Retina (tissue), 1 donor: ENCODE measurements at places on chromosomes 5 and 9.

DNA sequence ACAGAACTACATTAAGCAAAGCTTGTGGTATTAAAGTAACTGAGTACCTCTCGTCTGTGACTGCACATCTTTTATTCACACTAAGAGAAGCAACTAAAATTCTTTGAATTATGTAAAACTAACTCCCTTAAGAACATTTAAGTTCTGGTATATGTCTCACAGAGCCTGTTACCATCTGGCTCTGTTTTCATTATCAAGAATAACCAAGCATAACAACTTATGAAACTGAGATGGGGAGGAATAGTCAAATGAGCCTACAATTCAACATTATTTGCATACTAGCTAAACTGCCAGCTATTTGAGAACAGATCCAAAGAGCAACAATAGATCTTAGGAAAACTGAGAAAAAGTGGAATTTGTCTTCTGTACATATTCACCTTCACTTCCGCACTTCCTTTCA lies 25.3 kb upstream of the ISOC1 start:
- DNase-seq = no peak

GRCh38 chr5:35876454-35876853 lies 19.8 kb downstream of the IL7R start:
- no peak for DNase-seq

DNA sequence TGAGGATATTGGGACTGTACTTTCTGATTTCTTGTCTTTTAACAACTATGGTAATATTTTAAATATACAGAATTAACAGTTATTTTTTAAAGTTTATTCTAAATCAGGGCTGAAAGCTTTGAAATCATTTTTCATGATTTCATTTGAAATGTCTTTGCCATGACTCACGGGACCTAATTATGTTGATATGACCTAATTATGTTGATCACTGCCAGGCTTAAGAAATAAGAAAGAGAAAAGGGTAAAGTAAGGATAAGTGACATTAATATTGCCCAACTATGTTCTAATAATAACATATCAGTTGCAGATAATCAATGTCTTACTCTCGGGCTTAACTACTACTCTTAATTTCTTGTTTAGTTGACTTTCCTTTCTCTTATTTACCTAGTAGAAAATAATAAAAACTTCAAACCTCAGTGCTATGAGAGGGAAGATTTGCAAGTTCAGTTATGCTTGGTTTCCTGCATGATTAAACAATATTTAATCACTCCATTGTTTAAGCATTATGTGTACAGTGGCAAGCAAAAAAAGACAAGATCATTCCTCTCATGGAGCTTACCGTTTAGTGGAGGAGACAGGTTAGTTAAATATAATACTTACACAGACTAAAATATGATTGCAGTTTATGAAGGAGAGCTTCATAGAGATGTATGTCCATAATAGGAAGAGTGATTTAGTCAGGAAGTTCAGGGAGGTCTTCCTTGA lies 67.0 kb upstream of the EIF4EBP3 start:
- DNase-seq = no peak

DNA sequence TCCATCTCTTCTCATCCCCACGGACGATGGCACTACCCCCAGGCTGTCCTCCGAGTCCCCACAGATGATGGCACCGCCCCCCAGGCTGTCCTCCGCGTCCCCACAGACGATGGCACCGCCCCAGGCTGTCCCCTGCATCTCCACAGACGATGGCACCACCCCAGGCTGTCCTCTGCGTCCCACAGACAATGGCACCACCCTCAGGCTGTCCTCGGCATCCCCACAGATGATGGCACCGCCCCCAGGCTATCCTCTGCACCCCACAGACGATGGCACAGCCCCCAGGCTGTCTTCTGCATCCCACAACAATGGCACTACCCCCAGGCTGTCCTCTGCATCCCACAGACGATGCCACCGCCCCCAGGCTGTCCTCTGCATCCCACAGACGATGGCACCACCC lies 57.4 kb upstream of the PTCH1 start:
- DNase-seq = no peak

- no peak for DNase-seq
Observed at GRCh38 chr5:180324601-180324950, 28.6 kb downstream of the GFPT2 start.

DNA sequence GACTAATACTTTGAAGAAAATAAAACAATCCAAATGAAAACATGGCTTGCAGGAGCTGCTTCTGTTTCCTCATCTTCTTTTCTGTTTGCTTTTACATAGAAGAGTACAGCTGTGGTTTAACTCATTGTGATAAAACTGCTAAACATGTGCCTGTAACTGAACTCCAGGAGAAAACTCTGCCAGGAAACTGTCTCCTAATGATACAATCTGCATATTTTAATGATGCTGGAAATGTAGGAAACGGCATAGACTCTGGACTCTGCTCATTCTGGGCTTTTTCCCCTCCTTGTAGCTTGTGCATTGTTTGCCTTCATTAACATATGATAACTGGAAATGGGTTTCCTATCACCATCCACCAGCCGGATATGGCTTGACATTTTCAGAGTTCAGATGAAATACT lies 813.3 kb upstream of the WWC1 start:
- no peak for DNase-seq

- peak; percentile 24 for DNase-seq
Observed at GRCh38 chr5:151002250-151002649, 18.1 kb upstream of the GPX3 start.

DNA sequence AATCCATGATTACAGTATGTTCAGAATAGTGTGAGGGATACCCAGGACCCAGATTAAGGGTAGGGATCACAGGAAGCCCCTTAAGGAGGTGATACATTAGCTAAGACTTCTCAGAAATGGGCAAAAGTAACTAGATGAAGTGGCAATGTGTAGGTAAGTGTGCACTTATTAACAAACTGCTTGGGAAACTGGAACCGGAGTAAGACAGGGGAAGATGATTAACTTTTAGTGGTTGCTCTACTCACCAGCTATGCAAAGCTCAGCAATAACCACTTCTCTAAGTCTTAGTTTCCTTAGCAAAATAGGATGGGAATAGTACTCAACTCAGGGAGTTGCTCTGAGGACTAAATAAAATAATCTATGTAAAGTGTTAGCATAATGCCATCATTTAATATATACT lies 182.2 kb downstream of the MCTP1 start:
- no peak for DNase-seq

DNA sequence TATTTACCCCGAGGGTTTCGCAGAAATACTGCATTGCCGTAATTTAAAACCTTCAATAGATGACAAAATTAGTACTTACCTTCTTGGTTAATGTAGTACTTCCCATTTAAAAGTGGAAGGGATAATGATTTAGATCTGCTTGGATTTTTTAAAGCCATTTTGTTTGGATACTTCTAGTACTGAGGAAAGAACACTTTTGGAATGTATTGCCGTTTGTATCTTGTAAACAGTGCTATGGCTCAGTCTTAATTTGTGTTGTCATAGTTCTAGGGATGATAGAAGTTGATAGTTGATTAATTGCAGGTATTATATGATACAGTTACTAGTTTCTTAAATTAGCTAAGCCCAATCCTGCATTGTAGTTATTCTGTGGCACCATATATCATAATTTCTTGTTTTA lies 33.1 kb downstream of the TNPO1 start:
- DNase-seq = no peak

GRCh38 chr5:82538339-82539034 lies 260.3 kb upstream of the RPS23 start:
- no peak for DNase-seq

- DNase-seq = no peak
Observed at GRCh38 chr5:36651761-36652685, 45.6 kb downstream of the SLC1A3 start.

DNA sequence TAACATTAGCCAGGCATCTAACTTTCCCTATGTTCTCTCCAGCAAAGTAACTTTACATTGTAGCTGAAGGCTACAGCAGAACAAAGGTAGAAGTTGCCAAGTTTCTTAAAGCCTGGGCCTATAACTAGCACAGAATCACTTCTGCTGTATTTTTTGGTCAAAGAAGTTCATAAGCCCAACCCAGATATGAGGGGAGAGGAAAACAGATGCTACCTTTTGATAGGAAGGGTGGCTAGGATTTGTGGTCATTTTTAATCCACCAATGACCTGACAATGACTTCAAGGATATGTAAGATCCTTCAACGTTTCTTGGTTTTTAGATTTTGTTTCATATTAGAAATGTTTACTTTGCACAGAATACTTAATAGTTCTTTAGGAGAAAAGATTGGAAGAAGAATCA lies 64.2 kb upstream of the RANBP3L start:
- DNase-seq = no peak

GRCh38 chr9:86549401-86549811 lies 195.2 kb upstream of the TUT7 start:
- no peak for DNase-seq

- DNase-seq = no peak
Observed at GRCh38 chr5:15703901-15704300, 203.9 kb downstream of the FBXL7 start.

GRCh38 chr9:130518943-130519799 lies 60.2 kb upstream of the FUBP3 start:
- DNase-seq = peak; percentile 64

DNA sequence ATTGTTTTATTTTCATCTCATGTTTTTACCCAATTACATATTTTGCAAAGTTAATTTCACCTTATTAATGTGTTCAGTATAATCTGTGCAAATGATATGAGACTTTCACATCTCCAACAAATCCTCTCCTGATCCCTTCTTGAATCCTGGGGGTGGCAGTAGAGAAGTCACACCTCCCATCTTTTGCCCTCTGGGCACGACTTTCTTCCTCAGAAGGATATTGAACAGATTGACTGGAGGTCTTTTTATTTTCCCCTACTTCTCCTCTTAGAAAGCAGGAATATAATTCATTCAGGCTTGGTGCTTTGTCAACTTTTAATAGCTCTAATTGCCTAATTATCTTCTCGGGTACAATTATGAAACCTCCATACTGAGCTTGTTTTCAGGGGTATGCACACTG lies 1037.1 kb upstream of the NUDT12 start:
- no peak for DNase-seq

GRCh38 chr9:86355814-86356213 lies 1.6 kb upstream of the TUT7 start:
- no peak for DNase-seq

- DNase-seq = peak; percentile 76
Observed at GRCh38 chr9:74497748-74498620, 849 bp downstream of the RORB start.

DNA sequence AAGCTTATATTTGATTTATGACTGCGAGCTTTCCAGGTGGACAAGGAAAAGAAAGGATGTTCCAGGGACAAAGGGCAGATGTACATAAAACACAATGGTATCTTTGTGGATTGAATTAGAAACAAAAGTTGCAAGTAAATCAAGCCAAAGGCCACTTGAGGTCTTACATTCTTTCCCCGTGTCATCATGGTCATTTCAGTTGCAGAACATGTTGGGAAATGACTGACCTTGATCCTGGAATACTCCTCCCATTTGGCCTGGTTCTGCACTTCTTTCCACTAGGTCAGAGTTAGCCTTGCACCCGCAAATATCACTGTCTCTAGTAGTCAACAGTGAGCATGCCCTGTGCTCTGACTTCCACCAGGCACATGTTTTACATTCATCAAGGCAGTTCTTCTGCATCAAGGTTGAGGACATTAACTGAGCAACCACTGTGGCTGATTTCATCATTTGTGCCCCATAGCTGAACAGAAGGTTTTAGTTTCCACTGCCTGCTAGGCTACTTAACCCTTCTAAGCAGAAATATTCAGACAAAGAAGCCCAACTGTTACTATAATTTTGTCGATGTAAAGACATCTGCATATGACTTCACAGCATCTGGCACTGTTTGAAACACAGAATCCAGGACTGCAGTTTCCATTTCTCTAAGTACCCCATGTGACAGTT lies 1161.7 kb upstream of the DMAC1 start:
- no peak for DNase-seq

DNA sequence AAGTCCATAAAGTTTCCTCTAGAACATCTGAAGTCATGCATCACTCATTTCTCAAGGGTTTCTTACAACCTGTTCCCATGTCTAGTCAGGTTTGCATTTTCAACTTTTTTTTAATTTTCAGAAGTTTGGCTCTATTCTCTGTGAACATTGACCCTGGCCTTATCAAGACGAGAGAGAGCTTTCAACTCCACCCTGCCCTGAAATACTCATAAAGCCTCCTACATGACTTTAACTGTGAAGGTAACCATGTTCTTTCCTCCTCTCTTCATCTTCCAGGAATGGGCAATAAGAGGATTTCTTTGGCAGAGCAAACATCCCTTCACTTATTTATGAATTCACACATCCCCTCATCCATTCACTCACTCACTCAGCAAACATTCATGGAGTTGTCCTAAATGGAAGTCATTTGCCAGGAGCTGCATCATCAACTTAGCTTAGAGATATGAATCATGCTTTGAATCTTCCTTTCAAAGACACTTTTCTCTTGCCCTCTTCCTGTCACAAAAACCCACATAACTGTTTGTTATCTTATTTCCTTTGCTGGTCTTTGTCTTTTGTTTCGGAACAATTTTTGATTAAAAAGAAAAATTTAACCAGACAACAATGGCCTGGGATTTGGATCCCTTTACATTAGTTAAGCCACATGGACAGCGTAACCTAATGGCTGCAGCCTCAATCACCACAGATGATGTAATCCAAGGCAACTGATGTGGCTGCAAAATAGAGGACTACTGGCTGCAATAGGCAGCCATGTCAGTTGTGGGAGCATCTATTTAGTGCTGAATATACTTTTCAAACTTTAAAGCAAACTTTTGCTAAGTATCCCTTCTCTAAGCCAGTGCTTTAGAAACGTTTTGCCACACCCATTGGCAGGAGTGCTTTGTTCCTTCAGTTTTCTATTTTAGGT lies 43.0 kb upstream of the GNAQ start:
- no peak for DNase-seq

DNA sequence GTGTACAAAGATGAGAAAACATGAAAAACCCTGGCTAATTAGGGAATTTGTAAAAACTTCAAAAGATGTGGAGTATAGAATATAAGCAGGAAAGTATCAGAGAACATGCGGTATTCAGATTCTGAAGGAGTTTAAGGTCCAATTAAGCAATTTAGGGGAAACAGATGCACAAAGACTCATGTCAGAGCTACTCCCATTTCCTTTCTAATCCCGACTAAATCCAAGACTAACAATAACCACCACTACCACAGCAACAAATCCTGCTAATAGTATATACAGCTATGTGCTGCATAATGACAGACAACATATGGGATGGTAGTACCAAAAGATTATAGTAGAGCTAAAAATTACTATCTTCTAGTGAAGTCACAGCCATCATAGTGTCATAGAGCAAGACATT lies 102.1 kb downstream of the LURAP1L start:
- no peak for DNase-seq
